Right hindlimb (tissue), 1 donor: ENCODE measurements at places on chromosomes 3 and 15.
A peak's percentile ranks its signal among the peaks of the same experiment; 100 is the strongest.

DNA sequence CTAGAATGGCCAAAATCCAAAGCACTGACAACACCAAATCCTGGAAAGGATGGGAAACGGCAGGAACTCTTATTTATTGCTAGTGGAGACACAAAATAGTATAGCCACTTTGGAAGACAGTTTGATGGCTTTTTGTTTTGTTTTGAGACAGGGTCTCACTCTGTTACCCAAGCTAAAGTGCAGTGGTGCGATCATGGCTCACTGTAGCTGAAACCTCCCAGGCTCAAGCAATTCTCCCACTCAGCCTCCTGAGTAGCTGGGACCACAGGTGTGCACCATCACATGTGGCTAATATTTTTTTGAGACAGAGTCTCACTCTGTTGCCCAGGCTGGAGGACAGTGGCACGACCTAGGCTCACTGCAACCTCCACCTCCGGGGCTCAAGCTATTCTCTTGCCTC is 27.3 kb upstream of the GPR160 start:
- DNase-seq = no peak

- DNase-seq = peak; percentile 62
These were observed 13.6 kb downstream of the RARRES1 start for GRCh38 chr3:158718490-158719170.

DNA sequence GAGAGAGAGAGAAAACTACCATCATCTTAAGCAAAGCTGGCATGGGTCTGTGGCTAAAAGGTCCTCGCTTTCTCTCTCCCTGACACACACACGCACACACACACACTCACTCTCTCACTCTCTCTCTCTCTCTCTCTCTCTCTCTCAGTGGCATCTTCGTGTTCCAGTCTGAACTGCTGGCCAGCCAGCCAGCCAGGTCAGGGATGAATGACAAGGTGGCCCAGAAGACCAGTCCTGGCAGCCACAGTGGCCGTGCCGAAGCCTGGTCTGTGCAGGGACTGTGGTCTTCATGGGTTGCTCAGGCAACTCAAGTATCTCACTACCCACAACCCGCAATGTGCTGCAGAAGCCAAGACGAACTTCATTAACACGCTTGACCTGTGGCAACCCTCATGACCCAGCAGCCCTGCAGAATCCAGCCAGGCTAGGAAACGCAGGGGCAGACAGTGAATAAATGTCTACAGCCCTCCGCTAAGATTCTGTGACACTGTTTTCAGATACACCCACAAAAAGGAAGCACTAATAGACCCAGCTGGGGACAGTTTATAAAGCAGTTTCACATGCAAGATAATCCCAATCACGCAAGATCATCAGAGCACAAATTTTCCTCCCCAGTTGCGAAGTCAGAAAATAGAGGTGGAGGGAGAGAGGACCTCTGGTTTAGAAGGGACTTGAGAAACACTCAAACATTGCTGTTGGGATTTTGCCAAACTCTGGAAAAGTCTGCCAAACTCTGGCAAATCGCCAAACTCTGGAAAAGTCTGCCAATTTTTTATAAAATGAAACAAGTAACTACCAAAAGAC is 66.4 kb downstream of the XXYLT1 start:
- no peak for DNase-seq

GRCh38 chr15:89836267-89837133 is 21.8 kb upstream of the ANPEP start:
- DNase-seq = no peak

DNA sequence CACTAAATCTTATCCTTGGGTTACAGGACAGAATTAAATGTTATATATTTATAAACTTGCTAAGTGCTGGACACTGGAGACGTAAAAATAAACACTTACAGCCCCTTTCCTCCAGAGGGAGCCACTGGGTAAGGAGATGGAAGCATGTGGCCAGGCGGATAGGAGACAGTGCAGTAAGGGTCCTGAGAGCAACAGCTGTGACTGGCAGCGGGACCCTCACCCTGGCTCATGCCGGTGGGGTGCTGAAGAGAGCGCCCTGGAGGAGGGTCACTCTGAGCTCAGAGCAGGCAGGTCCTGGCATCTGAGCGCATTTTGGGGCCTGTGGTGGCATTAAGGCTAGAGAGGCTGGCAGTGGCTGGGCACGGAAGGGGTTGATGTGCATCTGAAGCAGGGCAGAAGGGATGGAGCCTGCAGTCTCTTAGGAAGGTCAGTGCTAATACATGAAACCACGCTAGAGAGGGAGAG is 16.0 kb downstream of the SEC61A1 start:
- DNase-seq = no peak

- no peak for DNase-seq
These were observed 3.4 kb downstream of the TIMP4 start for GRCh38 chr3:12155264-12155663.

- peak; percentile 56 for DNase-seq
These were observed 508.6 kb downstream of the SHQ1 start for GRCh38 chr3:72339670-72340030.

- no peak for DNase-seq
These were observed 9.6 kb downstream of the TRH start for GRCh38 chr3:129984125-129984524.

GRCh38 chr3:190697901-190698300 is 164.6 kb downstream of the GMNC start:
- peak; percentile 57 for DNase-seq

- no peak for DNase-seq
These were observed 1749.6 kb downstream of the SI start for GRCh38 chr3:163328680-163329079.

GRCh38 chr3:159971311-159971710 is 17.3 kb upstream of the IL12A start:
- DNase-seq = no peak

GRCh38 chr3:170631755-170632488 is 46.0 kb upstream of the SLC7A14 start:
- DNase-seq = no peak

DNA sequence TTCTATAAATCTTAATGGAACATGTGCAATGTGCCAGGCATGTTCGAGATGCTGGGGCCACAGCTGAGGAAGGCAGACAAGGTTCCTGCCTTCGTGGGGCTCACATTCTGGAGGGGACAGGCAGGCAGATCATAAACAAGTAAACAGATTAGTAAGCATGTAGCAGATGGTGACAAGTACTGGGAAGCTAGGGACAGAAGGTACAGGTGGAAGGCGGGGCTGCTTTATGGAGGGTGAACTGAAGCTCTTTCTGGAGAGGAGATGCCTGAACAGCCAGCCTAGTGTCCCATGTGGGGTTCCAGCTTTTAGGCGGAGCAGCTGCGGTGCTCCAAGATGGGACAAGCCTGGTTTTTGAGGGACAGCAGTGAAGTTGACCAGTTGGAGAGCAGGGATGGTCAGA is 74.7 kb upstream of the SNRK start:
- DNase-seq = no peak

- no peak for DNase-seq
These were observed 5.6 kb upstream of the AKAP13 start for GRCh38 chr15:85374831-85375230.

DNA sequence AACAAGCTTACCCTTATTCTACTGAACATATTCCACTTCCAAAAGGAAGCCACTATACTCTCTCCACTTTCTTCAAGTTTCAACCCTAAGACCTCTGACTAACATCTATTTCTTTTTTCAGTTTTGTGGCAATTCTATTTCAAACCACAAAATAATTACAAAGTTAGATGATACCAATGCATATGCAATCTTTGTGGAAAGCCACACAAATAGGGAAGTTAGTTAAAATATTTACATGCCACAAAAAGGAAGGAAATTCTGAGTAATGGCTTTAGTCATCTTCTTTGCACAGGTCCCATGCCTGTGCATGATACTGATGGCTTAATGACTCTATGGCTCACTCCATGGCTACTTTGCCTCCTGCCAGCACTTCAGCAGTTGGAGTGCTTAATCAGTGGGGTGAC is 57.0 kb upstream of the MCTP2 start:
- no peak for DNase-seq

- no peak for DNase-seq
These were observed 20.0 kb upstream of the PIAS1 start for GRCh38 chr15:68034081-68034480.

GRCh38 chr3:149373235-149374125 is 4.0 kb downstream of the TM4SF1 start:
- no peak for DNase-seq

GRCh38 chr15:96121086-96121920 is 209.2 kb upstream of the NR2F2 start:
- DNase-seq = no peak

DNA sequence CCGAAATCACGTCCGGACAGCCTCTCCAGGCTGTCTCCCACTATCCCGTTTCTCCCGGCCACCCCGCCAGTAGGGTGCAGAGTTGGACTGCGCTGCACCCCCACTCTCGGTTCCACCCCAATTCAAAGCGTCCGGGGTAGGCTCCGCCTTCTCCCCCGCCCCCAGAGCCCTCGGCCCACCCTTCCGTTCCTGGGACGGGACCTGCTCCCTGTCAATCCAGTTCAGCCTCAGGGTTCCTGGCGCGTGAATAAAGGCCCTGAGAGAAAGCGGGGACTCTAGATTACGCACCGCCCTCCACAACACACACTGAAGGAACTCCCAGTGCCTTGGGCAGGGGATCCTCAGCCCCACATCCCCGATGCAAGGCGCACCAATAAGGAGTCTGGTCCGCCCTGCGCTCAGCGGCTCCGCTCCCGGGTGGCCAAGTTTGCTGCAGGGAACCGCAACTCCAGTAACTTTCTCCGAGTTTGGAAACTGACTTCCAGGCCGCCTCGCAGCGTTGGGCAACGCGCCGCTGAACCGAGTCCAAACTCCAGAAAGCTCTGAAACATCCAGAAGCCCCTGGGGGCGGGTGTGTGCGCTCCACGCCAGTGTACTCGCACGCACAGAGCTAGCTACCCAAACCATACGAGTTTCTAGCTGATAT is 1.9 kb downstream of the ADAMTS9 start:
- DNase-seq = peak; percentile 98

DNA sequence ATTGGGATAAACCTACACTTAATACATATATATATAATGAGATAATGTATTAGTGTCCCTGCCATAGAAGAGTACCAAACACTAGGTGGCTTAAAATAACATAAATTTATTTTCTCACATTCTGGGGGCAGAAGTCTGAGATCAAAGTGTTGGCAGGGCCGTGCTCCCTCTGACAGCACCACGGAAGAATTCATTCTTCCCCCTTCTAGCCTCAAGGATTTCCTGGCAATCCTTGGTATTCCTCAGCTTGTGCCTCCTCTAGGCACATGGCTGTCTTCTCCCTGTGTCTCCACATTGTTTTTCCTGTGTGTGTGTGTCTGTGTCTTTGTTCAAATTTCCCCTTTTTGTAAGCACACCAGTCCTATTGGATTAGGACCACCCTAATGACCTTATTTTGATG is 115.2 kb upstream of the AGBL1 start:
- DNase-seq = no peak

DNA sequence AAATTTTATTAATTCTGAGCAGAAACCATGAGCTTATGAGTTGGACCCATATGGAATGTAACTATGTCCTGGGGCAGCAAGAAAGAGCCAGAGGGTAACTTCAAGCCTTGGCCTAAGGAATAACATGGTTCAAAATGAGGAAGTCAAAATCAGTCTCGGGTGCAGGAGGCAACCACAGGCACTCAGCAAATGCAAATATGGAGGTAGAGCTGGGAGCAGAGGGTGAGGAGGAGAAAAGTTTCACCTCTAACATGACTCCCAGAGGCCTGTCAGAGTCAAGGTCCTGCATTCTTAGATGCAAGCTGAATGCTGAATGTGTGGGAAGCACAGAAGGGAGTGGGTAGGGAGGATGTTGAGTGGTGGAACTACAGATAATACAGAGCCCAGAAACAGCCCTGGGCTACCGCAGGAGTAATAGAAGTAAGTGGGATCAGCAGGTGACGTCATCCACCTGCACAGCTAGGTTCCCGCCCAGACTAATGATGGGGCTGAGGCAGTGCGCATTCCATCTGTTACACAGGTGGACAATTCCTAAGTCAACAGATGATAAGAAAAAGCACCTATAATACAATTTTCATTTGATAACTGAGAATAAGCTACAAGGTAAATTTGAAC is 279.8 kb upstream of the ARRDC4 start:
- no peak for DNase-seq

- no peak for DNase-seq
These were observed 58.5 kb downstream of the STARD5 start for GRCh38 chr15:81265256-81265943.

DNA sequence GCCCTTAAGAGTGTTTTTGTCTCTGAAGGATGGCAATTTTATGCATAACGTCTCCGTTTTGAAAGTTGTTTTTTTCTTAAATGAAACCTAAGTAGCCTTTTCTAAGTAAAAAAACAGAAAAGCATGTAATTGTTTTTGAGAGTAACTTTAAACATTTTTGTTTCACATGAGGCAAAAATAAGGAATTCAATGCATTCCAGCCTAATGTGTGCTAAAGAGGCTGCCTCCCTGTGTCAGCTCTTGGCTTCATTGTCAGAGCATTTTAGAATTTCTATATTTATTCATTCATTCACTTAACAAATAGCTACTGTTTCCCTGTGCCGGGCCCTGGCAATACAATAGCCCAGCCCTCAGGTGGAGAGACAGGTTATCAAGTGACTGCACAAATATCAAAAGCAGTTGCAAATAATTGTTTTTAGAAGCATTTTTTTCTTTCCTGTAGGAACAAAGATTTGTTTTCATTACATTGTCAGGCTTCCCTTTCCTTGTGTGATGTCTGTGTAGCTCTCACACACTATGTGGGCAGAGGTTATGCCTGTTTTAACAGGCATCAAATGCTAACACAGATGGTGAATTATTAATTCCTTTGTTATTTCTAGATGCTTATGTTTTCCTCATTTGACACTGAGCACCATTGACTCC is 81.9 kb downstream of the CCK start:
- DNase-seq = no peak

DNA sequence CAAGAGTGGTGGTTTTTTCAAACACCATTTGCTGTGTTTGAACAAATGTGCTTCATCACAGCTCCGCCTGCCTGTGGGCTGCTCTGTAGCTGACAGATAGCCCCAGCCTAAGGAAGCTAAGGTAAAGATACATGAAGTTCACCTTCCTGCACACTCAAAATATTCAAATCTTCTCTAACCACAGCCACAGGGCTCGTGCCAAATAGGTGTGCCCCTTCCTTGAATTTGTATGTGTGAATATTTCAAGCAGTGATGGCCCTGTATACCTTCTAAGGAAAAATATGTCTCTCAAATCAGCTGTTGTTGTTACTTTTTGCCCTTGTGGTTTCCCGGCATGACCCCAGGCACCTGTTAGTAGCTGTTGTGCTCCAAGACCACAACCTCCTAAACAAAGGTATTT is 92.8 kb downstream of the CCNL1 start:
- no peak for DNase-seq

GRCh38 chr15:75036212-75036616 is 12.8 kb downstream of the PPCDC start:
- no peak for DNase-seq

GRCh38 chr15:71142780-71143179 is 27.5 kb downstream of the THSD4 start:
- DNase-seq = no peak

- no peak for DNase-seq
These were observed 1.1 kb downstream of the PLSCR2 start for GRCh38 chr3:146468234-146468633.

DNA sequence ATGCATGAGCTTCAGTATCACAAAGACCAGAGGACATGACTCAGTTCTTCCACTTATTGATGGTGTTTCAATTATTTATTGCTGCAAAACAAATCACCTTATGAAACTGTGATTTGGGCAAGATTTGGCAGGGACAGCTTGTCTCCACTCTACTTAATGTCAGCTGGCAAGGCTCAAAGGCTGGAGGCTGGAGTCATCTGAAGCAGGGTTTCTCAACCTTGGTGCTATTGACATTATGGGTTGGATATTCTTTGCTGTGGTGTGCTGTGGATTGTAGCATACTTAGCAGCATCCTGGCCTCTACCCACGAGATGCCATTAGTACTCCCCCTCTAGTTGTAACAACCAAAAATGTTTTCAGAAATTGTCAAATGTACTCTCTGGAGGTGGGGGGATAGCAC is 138.8 kb upstream of the PEX5L start:
- no peak for DNase-seq
